ENCODE measurements at places on chromosomes 16 and 17. TPM values are rescaled to one million over a fixed set of nuclear protein-coding genes. Genes with fewer than 3 reads are reported as not detected.

NDUFAF8 gene
- 43.1 TPM for total RNA-seq

TP53TG3E gene
- total RNA-seq = not detected

KCNAB3 gene
- not detected for total RNA-seq

GPR139 gene
- total RNA-seq = not detected

KRT28 gene
- total RNA-seq = not detected

HOXB7 gene
- 1.4 TPM for total RNA-seq

SOX8 gene
- total RNA-seq = not detected

CD7 gene
- not detected for total RNA-seq

AATK gene
- 1.1 TPM for total RNA-seq

KRTAP3-1 gene
- not detected for total RNA-seq

NCOR1 gene
- 41.7 TPM for total RNA-seq

CMTM2 gene
- total RNA-seq = not detected

Data from tracheal epithelial cell (primary cell).